ENCODE measurements at places on chromosomes 2 and 18.

- DNase-seq = no peak
Observed at GRCh38 chr2:130928385-130928784, 91.7 kb downstream of the ARHGEF4 start.

DNA sequence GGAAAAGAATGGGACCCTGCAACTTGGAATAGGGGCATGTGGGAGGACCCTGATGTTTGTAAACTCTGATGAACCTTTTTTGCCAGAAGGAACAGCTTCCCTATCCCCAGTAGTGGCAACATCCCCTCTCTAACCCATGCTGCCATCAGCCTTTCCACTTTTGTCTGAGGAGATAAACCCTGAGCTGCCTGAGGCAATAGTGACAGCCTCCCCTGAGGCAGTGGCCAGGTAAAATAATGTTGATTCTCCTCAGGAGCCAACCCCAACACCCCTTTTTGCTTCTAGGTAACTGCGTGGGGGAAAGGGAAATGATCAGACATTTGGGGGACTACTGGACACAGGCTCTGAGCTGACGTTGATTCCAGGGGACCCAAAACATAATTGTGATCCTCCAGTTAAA lies 106.8 kb upstream of the NPAS2 start:
- no peak for DNase-seq

GRCh38 chr2:179248024-179248348 lies 16.6 kb downstream of the SESTD1 start:
- no peak for DNase-seq

DNA sequence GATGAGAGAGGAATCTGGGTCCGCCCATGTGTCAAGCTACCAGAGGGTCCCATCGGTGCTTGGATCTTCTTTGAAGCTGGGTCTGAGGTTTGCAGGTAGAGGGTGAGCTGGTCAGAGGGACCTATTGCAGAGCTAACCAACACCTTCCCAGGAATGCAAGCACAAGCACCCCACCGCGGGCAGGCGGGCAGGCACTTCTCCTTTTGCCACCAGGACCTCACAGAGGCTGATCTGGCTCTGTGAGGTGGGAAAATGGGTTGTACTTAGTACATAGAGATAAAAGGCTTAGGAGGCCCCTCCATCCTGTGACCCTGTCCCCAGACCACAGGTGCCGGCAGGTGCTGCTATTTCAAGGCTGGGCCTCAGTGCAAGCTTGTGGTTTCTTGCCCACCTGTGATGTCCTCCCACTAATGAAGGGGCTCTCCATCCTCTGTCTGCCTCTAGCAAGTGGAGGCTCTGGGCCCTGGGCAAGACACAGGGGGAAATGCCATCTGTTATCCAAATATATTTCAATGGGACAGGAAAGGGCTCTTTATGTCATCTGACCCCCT lies 31.4 kb upstream of the IL37 start:
- no peak for DNase-seq

DNA sequence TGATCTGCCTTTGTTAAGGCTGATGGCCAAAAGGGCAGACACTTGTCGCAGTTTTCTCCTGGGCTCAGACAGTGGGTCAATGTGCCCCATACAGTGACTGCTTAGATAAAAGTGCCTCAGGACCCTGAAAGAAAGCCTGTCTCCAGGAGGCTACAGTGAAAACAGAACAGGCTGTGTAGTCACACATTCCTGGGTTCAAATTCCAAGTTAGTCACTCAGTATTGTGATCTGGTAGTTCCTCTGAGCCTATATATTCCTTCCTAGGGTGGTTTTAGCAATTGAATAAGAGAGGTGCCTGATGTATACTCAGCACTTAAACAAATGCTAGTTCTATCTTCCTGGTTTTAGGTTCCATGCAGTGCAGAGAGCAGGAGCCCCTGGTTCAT lies 54.4 kb downstream of the RPL37A start:
- no peak for DNase-seq

- DNase-seq = no peak
Observed at GRCh38 chr18:45519411-45520280, 95.6 kb upstream of the SLC14A2 start.

GRCh38 chr18:41982942-41983660 lies 28.1 kb downstream of the PIK3C3 start:
- DNase-seq = no peak

DNA sequence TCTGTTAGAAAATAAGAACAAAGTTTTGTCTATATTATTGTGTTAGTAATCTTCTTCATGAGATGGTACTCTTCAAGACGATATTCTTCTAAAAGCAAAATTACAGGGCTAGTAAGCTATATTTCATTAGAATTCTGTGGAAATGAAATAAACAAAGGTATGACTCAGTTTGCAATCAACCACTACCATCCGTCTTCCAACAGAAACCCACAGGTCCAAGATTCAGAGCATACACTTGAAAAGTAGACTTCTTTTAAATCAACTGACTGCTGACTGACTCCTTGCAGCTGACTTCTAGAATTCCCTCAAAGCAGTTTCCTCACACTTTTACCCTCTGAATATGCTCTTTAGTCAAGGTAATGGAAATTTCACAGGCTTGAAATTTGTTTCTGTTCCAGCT lies 193.7 kb downstream of the GCA start:
- no peak for DNase-seq

- no peak for DNase-seq
Observed at GRCh38 chr2:173555833-173556232, 201.2 kb downstream of the CDCA7 start.

- DNase-seq = no peak
Observed at GRCh38 chr18:62345909-62346308, 20.8 kb downstream of the TNFRSF11A start.

GRCh38 chr18:2883076-2883735 lies 36.4 kb downstream of the EMILIN2 start:
- peak; percentile 34 for DNase-seq

DNA sequence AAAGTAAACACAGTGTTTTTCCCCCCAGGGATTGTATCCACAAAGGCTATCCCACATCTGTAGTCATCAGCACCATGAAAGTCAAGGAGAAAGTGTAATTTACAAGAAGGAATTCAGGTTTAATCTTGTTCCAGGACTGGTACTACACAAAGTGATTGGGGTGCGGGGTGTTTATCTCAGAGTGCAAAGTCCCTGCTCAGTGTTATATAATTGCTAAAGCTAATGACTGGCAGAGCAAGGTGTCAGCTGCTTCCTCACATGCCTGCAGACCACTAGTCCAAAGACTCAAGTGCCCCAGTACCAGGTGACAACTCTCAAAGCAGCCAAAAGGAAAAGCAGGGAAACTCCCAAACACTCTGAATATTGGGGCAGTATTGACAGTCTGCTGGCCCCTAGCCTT lies 40.4 kb upstream of the PDCL3 start:
- DNase-seq = no peak

DNA sequence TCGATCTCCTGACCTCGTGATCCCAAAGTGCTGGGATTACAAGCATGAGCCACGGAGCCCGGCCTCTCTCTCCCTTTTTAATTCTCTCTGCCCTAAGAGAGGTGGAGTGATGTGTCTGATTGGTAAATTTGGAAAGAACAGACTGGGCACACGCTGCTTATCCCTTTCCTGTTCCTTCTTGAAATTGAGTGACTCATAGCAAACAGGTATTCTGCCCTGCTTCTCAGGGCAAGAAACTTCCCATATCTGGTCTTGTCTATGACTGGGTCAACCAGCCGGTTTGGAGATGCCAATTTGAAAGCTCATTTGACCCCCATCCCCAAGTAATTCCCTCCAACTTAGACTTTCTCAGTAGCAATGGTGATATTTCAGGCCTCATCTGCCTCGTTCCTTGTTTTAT lies 15.0 kb downstream of the LYPD1 start:
- no peak for DNase-seq

GRCh38 chr18:48874701-48875162 lies 76.0 kb downstream of the SMAD7 start:
- DNase-seq = no peak

GRCh38 chr2:172664766-172665165 lies 70.9 kb upstream of the RAPGEF4 start:
- no peak for DNase-seq

- DNase-seq = no peak
Observed at GRCh38 chr2:160180172-160180571, 19.9 kb downstream of the ITGB6 start.

- no peak for DNase-seq
Observed at GRCh38 chr2:2992634-2993033, 385.0 kb downstream of the EIPR1 start.

DNA sequence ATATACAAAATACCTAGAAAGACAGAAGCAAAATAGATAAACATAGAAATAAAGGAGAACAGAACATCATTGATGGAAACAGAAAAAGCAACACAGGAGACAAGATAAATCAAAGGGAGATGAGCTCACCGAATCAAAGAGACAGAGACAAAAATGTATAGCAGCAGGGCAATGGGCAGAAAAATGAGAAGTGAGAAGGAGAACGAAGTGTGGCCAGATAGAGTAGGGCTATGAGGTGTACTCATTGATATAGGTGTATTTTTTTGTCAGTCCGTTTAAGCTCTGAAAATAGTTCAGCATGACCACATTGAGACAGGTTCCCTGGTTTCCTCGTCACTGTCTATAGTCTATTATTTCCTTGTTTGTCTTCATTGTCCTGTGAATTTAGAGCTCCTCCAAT lies 55.1 kb downstream of the SP100 start:
- no peak for DNase-seq

GRCh38 chr2:126696644-126697520 lies 40.9 kb downstream of the GYPC start:
- DNase-seq = no peak

GRCh38 chr2:68912732-68913131 lies 40.0 kb downstream of the GKN2 start:
- no peak for DNase-seq

DNA sequence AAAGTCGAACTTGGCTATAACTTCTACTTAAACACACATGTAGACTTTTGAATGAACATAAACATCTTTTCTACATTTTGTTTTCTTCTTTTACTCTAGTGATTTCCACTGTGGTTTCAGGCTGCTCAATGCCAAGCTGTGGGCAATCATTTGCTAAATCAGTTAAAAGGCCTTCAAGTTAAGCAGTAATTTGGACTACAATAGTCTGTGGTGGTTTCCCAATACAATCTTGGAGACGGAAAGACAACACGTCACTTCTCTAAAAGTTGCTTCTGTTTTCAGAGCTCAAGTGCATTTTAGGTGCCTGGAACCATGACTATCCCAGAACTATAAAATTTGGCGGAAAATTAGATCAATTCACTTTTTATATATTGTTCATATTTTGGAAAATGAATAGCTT lies 69.4 kb downstream of the TXNL1 start:
- no peak for DNase-seq

- no peak for DNase-seq
Observed at GRCh38 chr2:24779116-24779515, 14.1 kb downstream of the PTRHD1 start.

DNA sequence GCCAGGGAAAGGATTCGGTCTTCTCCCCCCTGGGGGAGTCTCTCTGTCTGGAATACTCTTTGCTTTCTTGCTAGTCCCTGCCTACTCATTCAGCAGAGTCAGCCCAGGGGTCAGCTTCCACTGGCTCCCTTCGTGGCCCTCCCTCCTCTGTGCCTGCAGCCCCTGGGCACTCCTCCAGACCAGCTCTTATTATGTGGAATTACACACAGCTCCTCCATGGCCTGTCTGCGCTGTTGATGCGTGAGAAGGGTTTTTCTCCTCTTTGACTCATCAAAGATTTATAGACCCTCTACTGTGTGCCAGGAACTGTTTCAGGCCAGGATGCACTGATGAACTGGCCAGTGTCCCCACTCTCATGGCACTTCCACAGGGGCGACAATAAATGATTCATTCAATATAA lies 44.4 kb downstream of the ST8SIA5 start:
- DNase-seq = no peak

GRCh38 chr2:138137949-138138348 lies 173.7 kb downstream of the HNMT start:
- no peak for DNase-seq

- no peak for DNase-seq
Observed at GRCh38 chr18:78704971-78705461, 274.6 kb upstream of the SALL3 start.

GRCh38 chr2:38572167-38572566 lies 30.6 kb downstream of the HNRNPLL start:
- DNase-seq = peak; percentile 26

DNA sequence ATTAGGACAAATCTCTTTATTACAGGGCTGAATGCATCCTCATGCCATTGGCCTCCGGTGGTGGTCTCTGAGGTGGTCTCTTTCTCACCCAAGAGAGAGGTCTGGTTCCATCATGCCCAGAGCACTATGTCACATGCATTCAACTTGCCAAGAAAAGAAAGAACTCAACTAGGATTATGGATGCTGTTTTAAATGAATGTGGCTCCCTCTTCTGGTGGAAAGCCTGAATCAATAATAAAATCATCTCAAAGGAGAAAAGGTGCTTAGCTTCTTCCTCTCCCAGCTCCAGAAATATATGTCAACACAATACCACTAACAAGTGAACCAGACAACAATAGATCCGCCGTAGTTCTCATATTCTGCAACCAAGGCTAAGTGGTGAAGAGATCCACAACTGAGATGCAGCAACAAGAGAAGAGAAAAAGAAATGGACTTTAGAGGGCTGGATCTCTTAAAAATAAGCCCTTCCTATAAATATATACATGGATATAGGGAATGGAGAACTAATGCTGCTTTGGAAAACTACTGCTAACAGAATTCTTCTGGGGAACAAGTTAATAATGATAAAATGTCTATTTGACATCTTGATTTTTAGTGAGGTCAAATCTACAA lies 396.8 kb downstream of the NCKAP5 start:
- no peak for DNase-seq

DNA sequence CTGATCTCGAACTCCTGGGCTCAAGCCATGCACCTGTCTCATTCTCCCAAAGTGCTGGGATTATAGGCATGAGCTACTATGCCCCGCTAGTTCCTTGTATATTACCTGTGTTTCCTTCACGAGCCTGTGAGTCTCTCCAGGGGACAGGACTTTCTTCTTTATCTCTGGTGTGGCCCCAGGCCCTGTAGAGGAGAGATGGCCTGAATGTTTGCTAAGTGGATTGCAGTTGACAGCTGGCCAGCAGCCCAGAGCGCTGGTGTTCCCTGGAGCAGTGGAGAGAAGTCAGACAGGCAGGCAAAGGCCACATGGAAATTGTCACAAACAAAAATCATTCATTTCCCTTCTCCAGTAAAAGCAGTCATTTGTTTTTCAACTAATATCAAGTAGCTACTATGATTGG lies 17.9 kb downstream of the LPIN1 start:
- DNase-seq = no peak

DNA sequence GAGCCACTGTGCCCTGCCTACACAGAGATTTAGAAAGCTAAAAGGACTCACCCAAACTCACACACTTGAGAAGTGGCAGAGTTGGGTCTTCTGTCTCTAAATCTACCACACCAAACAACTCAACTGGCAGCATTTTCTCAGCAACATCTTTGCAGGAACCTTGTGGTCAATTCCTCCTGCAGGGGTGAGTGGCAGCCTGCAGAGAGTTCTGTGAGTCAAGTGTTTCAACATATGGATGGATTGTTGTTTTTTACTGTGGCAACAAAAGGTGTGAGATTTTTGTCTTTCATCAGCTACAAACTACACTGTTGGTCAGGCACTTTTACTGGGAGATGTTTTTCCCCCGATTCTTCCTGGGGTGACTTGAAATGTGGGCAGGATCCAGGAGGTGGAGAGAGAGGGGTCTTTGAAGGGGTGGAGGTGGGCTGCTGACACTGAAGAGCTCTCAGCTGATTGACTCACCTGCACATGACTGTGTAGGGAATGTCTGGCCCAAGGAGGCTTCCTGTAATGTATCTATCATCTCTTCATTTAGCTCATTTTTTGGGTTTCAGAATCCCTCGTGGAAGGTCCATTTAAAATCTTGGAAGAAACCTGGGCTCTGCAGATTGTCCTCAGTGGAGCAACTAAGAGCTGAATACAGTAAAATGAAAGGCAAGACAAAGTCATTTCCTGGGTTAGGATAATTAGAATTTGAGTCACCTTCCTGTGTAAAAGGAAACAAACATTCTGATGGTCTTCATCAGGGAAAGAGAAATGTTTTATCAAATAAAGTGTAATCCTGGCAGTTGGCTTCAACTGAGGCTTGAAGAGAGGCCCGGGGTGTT lies 98.6 kb downstream of the MSH2 start:
- no peak for DNase-seq

All from stimulated activated CD4-positive, alpha-beta T cell treated with anti-CD3 and anti-CD28 coated beads, Interleukin-4, amount 100 ng/mL, for 1 hour (primary cell).